ENCODE measurements at places on chromosomes 5 and 9.
A peak's percentile ranks its signal among the peaks of the same experiment; 100 is the strongest.

DNA sequence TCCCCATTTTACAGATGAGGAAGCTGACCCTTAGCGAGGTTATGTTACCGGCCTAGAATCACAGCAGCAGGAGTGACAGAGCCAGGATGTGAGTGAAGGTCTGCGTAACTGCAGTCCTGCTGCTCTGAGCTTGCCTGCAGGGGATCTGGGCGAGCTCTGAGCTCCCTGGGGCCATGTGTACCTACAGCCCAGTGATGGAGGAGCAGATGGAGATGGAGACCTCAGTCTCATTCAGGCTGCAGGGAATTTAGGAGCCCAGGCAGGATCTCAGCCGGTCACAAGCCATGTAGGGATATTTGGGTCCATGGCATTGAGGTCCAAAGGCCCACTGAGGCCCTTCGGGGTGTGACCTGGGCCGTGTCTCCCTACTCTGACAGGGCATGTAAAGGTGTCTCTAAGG, 170.6 kb downstream of the CACNA1B start:
- no peak for DNase-seq

- DNase-seq = no peak
These were observed 3.2 kb downstream of the MROH2B start for GRCh38 chr5:41067714-41068568.

DNA sequence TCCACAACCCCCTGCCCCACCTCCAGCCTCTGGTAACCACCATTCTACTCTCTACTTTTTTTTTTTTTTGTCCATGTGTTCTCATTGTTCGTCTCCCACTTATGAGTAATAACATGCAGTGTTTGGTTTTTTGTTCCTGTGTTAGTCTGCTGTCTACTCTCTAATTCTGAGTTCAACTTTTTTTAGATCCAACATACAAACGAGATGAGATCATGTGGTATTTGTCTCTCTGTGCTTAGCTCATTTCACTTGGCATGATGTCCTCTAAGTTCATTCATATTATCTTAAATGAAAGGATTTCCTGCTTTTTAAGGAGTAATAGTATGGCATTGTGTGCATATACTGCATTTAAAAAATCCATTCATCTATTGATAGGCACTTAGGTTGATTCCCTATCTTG, 130.9 kb downstream of the NMUR2 start:
- no peak for DNase-seq

- no peak for DNase-seq
These were observed 96.5 kb upstream of the PITX1 start for GRCh38 chr5:135130261-135131215.

- no peak for DNase-seq
These were observed 74.3 kb upstream of the SSBP2 start for GRCh38 chr5:81825237-81825636.

- no peak for DNase-seq
These were observed 489.6 kb upstream of the ZNF608 start for GRCh38 chr5:125236007-125236406.

DNA sequence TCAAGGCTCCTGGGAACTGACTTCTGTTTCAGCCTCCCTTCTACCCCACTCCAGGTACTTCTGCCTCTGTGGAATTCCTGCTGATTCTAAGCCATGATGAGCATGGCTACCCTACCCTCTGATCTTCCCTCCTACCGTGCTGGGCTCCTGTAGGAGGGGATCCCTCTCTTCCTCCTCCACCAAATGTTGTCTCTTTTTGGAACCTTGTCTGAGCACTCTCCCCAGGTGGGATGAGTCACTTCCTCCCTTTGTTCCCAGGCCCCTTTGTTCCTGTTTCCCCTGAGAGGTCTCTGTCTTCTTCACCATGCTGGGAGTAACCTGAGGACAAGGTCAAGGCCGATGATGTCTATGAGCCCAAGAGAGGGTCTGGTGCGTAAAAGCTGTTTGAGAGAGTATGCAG, 213.2 kb downstream of the GABBR2 start:
- no peak for DNase-seq

- DNase-seq = no peak
These were observed 251.2 kb downstream of the NFIB start for GRCh38 chr9:14062586-14063221.

GRCh38 chr5:130975847-130976246, 189.2 kb downstream of the HINT1 start:
- no peak for DNase-seq

DNA sequence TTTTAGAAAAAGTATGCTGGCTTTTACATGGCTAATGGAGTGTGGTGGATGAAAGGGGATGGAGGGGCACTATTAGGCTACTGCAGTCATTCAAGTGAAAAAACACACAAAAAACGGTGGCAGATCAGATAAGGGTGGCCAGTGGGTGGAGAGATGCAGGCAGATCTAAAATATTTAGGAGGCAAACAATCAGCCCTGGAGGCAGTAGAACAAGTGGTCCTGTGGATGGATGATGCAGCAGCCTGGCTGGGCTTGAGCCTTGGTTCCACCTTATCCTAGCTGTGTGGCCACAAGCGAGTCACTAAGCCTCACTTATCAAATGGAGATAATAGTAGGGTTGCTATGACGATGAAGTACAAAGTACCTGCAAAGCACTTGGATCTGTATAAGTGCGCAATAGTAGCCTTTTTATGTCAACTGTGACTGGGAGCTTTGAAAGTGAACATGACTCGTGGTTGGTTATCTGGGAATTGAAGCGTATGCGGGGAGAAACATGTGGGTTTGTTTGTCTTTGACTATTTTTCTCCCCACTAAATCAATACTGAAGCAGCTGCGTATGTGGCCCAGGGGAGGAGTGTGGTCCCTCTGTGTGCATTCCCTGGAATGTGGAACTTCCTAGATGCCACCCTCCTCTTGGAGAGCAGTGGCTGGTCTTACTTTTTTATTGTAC, 20.2 kb downstream of the NSG2 start:
- DNase-seq = no peak

GRCh38 chr9:71690063-71690688, 78.1 kb downstream of the CEMIP2 start:
- DNase-seq = no peak

- no peak for DNase-seq
These were observed 1.9 kb upstream of the CCDC187 start for GRCh38 chr9:136305804-136306203.

DNA sequence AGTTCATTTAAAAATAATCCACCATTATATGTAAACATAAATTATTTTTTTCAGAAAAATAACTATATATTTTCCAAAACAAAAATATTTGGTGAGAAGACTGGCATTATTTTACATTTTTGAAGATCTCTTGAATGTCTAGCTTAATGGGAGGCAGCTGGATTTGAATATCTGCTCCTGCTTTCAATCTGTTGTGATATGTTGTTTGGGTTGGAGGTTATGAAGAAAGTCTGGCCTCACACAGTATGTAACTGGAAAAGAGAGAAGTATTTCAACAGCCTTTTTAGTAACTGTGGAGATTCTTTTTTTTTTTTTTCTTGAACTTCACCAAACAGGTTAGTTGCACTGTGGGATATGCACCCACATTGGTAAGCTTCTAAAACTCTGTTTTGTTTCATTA, 84.7 kb upstream of the SLIT3 start:
- DNase-seq = no peak

- DNase-seq = no peak
These were observed 36.3 kb downstream of the GDA start for GRCh38 chr9:72185561-72185960.

DNA sequence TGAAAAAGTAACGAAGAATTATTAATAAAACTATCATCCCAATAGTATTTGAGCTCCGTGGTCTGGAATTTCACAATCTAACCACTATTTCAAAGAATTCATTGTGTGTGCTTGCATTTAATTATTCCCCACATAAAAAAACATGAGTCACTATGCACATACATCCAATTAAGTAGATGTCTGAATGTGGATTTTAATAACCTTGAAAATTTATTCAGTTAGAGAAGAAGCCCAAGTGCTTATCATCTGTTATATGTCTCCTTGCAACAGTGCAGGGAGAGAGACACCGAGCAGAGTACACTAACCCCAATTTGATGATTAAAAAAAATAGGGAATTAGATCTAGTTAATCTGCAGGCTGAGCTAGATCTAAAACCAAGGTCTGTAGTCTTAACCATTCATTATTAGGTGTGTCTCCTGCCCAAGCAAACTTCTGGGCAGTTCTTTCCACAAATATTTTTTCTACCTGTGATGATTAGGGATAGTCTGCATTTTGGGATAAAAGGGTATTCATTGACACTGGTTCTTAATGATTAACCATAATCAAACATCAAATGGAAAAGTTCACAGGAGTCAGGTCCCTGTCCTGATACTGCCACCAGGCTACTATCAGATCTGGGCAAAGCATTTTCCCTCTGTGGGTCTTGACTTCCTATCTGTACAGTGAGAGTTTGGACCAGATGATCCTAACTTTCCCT, 164.2 kb downstream of the GRIA1 start:
- DNase-seq = no peak

DNA sequence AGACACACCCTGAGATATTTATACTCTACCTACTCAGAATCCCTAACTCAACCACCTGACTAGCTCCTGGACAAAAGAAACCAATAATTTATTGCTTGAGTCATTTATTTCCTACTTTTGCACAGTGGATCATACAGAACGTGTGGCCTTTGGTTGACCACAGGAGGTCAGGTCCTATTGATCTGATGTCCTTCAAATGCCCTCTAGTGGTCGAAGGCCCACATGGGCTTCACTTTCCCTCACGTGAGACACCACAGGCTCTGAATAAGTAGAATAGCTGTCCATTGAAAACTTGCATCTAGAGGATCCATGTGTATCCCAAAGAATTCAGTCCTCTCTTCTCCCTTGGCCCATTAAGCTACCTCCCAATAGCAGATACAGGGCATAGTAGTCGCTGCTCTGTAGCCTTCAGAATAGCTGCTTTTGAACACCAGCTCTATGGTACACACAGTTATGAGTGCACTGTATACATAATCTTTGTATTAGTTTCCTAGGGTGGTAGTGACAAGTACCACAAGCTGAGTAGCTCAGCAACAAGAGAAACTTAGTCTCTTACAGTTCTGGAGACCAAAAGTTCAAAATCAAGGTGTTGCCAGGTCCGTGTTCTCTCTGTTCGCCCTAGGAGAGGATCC, 177.6 kb upstream of the SMARCA2 start:
- DNase-seq = no peak

DNA sequence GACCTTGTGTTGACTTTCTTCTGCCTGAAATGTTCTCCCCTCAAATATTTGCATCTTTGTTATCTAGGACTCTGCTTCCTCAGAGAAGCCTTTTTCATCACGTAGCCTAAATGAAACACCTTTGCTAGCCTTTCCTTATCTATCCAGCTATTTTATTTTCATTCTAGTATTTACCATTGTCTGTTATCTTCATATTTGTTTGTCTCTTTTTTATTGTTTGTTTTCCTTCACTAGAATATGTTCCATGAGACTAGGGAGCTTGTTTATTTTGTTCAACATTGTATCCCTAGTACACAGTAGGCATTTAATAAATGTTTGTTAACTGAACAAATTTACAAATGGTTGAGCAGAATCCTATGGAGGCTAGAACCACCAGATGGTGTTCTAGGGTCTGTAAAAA, 178.0 kb downstream of the NPR3 start:
- DNase-seq = no peak

DNA sequence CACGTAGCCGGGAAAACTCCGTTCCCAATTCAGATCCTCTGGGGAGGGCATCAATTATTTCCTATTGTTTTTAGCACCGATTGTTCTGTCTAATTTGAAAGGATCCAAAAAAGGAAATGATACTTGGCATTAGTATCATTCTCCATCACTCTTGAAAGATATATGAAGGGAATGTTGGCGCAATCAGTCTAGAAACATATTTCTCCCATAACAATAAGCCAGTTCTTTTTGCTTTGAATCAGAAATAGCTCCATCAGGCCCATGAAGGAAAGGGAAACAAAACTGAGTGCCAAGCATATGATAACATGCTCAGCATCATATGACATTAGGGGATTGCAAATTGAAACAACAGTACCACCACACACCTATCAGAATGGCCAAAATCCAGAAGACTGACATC, 39.8 kb downstream of the SRD5A1 start:
- no peak for DNase-seq

DNA sequence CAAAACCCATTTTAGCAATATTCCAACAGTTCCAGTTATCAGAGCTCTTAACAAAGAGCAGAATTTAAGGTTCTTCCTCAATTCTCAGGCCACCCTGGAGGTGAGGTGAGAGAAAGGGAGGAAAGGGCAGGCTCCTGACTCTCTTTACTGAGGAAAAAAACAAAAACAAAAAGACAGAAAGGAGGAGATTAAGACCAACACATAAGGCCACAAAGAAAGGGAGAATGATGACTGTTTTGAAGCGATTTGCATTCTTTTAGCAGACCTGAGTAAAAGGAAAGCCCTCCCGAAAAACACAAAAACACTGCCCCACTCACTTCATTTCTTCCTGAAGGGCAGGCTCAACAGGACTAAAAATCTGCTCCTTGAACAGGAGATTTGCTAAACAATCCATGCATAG, 300.5 kb downstream of the ARL15 start:
- no peak for DNase-seq

- DNase-seq = no peak
These were observed 1.4 kb upstream of the THG1L start for GRCh38 chr5:157729858-157730257.

DNA sequence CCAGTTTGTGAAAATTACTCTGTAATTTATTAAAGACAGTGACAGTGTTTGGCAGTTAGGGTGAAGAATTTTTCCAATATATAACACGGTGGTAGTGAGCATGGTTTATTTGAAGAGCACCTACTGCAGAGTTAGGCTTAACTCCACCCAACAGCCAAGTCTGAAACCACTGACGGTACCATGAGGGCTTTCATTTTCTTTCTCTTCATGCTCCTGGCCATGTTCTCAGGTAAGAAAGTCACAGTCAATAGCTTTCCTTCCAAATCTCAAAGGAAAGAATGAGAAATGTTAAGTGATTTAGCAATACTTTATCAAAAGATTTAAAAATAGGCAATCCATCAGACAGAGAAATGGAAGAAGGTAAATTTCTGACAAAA, at the start of gene MARCOL:
Gene MARCOL (plus strand): TSS at position 108 of the 377 bp plus-strand sequence. CDS start 73 bp downstream, at position 181.
- no peak for DNase-seq

GRCh38 chr9:89432986-89433530, 64.9 kb downstream of the SEMA4D start:
- no peak for DNase-seq

DNA sequence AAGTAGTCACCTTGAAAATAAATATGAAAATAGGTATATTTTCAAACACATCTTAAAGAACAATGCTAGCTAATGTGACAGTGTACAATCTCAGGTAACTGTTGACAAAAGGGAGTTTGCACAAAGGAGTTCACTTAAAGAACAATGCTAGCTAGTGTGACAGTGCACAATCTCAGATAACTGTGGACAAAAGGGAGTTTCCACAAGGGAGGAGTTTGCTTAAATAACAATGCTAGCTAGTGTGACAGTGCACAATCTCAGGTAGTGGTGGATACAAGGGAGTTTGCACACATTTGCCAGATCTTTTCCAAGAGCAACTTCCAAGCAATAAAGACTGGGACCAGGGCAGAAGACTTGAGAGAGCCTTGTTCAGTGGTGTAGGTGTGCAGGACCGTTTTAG, 442.9 kb upstream of the FTMT start:
- DNase-seq = no peak

GRCh38 chr5:2570586-2570985, 180.9 kb downstream of the IRX2 start:
- no peak for DNase-seq

GRCh38 chr9:127578952-127579853, 32.9 kb upstream of the STXBP1 start:
- DNase-seq = peak; percentile 52

Measured in stimulated activated CD4-positive, alpha-beta T cell treated with anti-CD3 and anti-CD28 coated beads, Interleukin-15, amount 100 ng/mL, for 1 hour (primary cell).